Stimulated activated CD4-positive, alpha-beta T cell treated with anti-CD3 and anti-CD28 coated beads, Interleukin-15, amount 100 ng/mL, for 1 hour (primary cell): ENCODE measurements at places on chromosomes 12 and 14.
A peak's percentile ranks its signal among the peaks of the same experiment; 100 is the strongest.

- no peak for DNase-seq
Measured at GRCh38 chr12:6334940-6335450, 6.9 kb downstream of the TNFRSF1A start.

- no peak for DNase-seq
Measured at GRCh38 chr12:93358058-93358457, 19.7 kb upstream of the NUDT4 start.

- DNase-seq: no peak
Measured at GRCh38 chr12:119222222-119222951, 43.7 kb downstream of the HSPB8 start.

DNA sequence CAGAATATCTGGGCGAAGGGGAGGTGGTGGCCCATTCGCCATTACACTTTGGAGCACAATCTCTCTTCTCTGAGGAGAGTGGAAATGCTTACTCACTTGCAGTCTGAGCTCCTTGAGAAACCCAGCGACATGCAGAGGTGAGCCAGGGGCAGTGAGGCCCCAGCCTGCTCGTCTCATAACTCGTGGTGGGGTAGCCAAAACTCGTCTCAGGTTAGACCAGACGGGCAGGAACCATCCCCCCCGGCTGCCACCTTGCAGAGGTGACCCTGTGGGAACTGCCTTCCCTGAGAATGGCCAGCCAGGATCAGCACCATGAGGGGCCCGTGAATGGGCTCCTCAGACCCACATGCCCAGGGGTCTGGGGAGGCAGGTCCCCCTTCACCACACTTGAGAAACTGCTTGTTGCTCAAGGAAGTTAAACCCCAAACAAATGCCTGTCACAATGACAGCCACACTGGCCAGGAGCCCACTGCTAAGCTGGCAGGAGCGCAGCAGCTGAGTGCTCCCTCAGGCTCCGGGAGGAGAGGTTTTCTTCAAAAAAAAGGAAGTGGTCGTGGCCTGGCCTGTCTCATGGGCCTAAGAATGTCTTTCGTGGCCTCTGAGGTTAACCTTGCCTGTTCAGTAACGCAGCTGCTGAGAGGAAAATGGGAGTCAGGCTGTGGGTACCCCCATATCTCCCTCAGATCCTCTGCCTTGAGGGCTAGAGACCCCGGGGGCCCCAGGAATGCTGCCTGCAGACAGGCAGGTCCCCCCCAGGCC is 9.2 kb upstream of the ALDH2 start:
- DNase-seq: no peak

DNA sequence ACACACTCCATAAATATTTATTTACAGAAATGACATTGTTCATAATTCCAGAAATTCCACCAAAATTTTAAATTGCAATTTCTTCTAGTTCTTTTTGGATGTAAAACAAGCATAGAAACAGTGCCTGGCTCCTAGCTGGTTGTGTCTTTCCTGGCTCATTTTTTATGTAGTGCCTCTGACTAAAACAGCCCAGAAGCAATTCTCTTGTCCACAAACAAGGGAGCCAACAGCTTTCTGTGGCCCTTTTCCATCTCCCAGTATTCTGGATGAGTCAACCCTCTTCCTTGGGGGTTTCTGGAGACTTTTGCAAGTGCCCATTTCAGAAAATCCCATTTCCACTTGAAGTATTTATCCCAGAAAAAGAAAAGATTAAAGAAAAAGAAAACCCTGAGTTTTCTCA is 141.4 kb downstream of the PHLDA1 start:
- DNase-seq: no peak

DNA sequence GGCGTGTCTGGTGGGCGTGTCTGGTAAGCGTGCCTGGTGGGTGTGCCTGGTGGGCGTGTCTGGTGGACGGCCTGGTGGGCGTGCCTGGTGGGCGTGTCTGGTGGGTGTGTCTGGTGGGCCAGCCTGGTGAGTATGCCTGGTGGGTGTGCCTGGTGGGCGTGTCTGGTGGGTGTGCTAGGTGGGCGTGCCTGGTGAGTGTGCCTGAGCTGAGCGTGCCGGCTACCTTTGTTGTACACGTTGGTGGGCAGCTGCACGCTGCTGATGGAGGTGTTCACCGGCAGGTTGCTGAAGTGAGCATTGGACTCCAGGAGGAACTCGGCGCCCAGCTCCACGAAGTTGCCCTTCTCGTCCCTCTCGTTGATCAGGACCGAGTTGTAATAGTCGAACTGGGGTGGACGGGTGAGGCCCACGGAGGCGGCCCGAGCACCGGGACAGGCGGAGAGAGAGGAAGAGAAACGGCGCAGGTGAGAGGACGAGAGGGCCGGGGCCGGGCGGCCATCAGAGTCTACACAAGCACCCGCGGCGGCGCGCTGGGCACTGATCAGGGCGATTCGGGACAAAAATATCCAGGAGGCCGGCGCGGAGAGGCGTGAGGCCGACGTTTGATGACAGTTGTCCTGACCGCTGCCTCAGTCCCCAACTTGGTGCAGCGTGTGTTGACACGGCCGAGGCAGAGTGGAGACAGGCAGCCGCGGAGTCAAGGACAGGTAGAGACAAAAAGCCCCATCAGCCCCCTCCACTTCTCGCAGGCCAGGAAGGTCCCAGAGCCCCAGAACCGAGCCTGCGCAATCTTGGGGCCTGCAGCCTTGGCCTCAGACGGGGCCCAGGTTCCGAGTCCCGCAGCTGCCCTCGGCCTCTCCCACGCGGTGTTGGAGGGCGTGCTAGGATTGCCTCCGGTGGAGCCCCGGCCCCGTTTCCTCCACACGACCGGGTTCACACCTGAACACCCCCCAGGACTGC is 10.5 kb downstream of the CACNA2D4 start:
- DNase-seq: no peak

GRCh38 chr14:66056926-66057552 is 429.1 kb upstream of the CCDC196 start:
- DNase-seq: no peak

- no peak for DNase-seq
Measured at GRCh38 chr14:22583994-22584393, 5.0 kb downstream of the DAD1 start.

- no peak for DNase-seq
Measured at GRCh38 chr12:92656911-92657310, 45.9 kb upstream of the PLEKHG7 start.

GRCh38 chr14:81557146-81557545 is 23.5 kb upstream of the SEL1L start:
- DNase-seq: no peak

DNA sequence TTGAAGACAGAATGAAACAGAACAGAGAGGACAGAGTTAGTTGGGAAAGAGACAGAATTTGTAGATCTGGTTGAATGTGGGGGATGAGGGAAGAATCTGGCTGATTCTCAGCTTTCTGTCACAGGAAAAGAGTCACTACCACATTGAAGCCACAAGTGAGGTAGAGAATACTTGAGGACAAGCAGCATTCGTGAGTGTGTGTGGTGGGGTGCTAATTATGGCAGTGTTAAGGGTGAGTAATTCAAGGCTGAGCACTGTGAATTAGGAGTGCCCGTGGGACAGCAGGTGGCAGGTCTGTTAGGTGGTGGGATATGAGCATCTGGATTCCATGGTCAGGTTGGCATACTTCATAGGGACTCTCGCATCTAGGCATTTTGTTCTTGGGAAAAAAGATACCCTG is 347.4 kb upstream of the PRICKLE1 start:
- no peak for DNase-seq

DNA sequence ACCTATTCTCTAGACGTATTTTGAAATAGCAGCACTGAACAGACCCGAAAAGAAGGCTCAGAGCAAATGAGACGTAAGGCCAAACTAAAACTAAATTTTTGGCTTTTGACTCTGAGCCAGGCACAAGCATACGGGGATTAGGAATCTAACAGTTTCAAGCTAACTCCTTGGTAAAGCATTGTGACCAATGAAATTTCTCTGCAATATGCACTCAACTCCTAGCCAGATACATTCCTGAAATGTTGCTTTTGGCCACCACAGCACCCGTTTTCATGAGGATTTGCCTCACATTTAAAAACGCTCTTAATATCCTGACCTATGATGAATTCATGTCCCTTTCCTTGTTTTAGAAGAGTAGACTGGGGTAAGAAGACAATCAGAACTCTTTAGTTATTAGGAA is 53.1 kb upstream of the NPFF start:
- no peak for DNase-seq

- DNase-seq: peak; percentile 27
Measured at GRCh38 chr12:56593909-56594621, 36.1 kb downstream of the BAZ2A start.

DNA sequence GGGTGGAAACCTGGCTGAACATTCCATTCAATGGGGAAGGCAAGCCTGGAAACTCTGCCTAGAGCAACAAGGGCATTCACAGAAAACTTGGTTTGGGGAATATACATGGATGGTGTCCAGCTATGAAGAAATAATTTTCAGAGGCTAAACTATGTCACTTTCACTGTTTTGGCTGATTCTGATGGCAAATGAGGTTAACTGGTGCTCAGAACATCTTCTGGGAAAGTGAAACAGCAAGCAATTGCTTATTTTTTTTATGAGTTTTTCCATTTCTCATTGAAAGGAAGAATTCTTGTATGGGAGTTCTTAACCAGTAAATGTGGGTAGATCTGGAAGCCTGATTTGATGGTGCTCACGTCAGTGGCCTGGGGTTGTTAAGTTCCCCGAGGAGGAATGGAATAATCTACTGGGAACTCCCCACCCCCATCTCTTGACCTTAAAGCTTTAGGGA is 132.8 kb upstream of the BTG1 start:
- no peak for DNase-seq

- no peak for DNase-seq
Measured at GRCh38 chr12:103589517-103589916, 2.4 kb downstream of the STAB2 start.

GRCh38 chr12:125222876-125223275 is 157.6 kb downstream of the AACS start:
- DNase-seq: no peak

DNA sequence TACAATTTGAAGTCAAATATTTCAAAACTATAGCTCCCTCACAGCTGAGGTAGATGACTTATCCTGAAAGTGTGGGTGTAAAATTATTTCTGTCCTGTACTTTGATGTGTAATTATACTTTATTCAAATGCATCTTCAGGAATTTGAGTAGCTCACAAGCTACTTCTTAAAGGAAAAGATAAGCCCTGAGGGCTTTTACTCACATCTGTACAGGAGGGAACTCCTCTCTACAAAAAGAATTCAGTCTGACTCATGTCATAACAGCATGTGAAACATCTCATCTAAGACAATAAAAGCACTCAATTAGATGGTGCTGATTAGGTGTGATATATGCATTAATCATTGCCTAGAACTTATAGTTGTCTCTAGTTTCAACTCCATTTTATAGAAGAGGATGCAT is 452.0 kb downstream of the PRKD1 start:
- no peak for DNase-seq

DNA sequence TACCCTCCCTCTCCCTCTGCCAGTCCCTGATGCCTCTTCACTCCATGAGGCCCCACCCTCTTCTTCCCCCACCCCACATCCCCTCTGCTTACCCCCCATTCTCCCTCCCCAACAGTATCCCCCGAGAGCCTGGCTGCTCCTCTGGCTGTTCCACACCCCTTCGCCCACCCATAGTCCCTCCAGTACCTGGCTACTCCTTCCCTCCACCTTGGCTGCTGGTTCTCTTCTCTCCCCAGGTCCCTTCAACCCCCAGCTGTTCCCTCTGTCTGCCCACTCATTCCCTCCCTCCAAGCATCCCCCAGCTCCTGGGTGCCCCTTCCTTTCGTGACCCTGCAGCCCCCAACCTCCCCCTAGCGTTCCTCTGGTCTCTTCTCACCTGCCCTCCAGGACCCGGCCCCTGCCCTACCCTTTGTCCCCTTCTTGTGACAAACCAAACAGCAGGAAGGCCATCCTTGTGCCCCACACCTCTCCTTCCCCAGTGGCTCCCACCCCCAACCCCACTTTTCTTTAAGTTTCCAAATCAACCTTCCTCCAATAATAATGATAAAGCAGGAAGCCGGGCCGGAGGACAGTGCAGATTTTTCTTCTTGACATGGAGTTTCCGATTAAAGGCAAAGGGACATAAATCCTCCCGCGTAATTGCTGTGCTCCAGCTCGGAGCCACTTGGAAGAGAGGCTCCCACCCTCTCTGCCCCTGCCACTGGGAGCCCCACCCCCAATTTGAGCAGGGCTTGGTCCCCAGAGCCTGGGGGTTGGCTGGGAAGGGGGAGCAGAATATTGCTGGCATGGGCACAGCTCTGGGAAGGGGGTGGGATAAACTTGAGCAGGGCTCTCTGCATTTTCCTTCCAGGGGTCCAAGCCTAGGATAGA is 40.0 kb downstream of the SMUG1 start:
- DNase-seq: no peak

- no peak for DNase-seq
Measured at GRCh38 chr14:26180221-26180620, 417.6 kb downstream of the NOVA1 start.

DNA sequence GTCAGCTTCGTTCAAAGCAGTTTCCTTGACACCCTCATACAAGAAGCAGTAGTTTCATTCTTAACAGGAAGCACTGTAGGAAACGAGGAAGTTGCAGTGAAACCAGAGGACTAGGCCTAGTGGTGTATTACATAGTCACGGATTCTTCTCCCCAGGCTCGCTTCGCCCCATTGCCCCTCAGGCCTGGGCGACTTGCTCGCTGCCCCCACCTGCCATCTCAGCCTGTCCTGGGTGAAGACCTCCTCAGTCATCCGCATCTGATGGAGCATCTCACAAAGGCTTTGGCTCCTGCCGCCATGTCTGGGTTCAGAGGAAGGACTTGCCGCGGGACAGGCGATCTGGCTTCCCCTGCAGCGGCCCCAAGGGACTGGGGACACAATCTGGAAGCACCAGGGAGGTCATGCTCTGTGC is 93.5 kb downstream of the LMNTD1 start:
- no peak for DNase-seq

- no peak for DNase-seq
Measured at GRCh38 chr14:103445806-103446205, 60.6 kb downstream of the MARK3 start.

- no peak for DNase-seq
Measured at GRCh38 chr14:98189062-98189461, 1082.9 kb downstream of the BCL11B start.

GRCh38 chr14:64825006-64825405 is 54.7 kb downstream of the SPTB start:
- no peak for DNase-seq

- DNase-seq: no peak
Measured at GRCh38 chr14:91356181-91356763, 61.3 kb downstream of the CCDC88C start.

- DNase-seq: no peak
Measured at GRCh38 chr14:65600742-65601141, 188.2 kb downstream of the FUT8 start.
